Fibroblast of skin of abdomen (primary cell): ENCODE measurements at places on chromosomes 3 and 15.

DNA sequence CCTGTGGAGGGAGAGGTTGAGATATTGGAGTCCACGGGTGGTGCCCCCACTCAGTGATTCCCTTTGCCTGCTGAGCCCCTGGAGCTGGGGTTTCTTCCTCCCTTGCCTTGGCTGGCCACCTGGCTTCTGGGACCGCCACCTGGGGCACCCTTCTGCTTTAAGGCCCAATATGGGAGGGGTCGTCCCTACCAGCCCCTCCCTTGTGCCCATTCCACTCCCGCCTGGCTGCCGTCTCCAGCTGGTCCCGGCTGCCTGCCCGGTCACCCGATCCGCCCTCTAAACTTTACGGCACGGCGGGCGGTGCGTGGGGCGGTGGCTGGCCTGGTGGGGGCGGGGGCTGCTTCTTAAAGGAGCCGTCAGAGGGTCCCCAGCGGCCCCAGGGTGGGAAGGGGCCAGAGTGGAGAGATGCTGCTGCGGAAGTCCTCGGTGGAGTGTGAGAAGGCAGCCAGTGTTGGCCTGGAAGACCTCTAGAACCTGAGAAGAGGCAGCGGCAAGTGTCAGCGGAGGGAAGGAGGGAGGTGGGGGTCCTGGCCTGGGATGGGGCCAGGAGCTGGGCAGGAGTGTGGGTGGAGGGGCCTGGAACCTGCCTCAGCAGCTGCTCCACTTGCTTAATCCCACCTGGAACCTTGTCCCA, 1.6 kb upstream of the SEMA3B start:
- DNase-seq: no peak

DNA sequence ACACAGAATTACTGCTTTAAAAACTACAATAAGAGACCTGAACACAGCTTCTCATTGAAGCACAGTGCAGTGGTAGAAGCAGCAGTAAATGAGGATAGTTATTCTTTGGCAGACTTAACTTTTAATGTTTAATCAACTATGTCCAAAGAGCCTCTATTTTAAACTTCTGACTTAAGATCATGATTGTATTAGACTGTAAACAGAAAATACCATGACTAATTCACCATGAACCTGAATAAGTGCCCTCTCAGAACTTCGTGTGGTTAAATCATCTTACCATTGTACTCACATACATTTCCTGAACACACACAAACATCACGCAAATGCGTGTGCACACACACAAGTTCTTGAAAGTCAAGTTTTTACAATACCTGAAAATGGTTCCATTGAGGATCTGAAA, 13.9 kb downstream of the CEP152 start:
- peak; percentile 23 for DNase-seq

- DNase-seq: no peak
Measured at GRCh38 chr3:14640157-14640562, 11.4 kb upstream of the CCDC174 start.

- no peak for DNase-seq
Measured at GRCh38 chr3:45371621-45372020, 16.8 kb upstream of the LARS2 start.

DNA sequence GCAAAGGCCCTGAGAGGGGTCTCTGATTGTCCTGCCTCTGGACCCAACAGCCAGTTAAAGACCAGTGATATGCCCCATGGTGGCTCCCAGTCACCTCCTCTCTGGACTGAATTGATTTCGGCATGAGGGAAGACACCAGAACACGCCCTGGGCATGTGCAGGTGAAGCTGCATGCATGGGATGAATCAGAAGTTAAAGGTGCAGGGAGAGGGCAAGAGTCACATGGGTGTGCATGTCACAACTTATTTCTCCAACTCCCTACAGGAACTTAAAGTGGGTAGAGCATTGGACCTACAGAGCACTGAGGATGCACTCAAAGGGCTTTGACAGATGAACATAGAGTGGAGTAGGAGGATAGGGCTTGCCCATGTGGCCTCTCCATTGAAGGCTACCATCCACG, 16.9 kb upstream of the RHCG start:
- no peak for DNase-seq
